Right ventricle myocardium inferior (tissue), 1 donor: ENCODE measurements at places on chromosomes 12 and 14. TPM values are rescaled to one million over a fixed set of nuclear protein-coding genes. Genes with fewer than 3 reads are reported as not detected.

DNA sequence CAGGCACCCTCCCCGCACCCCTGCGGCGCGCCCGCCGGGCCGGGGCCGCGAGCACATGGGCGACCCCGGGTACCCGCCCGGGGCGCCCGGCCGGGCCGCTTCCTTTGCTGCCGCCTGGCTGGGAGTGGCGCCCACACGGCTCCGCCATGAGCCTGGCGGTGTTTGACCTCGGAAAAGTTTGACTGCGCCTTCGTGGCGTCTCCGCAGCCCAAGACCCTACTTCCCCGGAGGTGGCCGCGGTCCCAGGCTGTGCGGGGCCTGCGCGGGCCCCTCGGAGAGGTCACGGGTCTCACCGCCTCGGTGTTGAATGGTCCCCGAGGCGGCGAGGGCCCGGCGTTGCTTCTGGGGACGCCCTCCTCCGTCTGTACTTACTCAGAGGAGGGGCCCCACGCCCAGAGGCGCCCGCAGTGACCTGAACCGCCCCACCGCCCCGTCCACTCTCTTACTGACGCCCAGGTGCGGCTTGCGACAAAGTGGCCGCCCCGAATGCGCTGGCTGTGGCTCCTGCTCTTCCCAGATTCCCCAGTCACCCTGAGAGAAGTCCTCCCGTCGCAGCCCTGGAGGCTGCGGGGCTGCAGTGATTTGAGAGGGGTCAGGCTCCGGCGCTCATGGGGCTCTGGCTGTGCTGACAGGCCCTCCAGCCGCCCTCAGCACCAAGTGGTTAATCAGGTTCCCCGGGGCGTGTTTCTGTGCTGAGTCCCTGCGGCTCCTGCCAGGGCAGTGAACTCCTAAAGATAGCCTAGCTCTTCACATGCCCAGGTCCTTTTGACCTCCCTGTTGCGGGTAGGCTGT, 5.8 kb downstream of the KMT5A start:
- DNase-seq, result no peak

- no peak for DNase-seq
Observed at GRCh38 chr14:88599761-88600439, 37.1 kb downstream of the ZC3H14 start.

DNA sequence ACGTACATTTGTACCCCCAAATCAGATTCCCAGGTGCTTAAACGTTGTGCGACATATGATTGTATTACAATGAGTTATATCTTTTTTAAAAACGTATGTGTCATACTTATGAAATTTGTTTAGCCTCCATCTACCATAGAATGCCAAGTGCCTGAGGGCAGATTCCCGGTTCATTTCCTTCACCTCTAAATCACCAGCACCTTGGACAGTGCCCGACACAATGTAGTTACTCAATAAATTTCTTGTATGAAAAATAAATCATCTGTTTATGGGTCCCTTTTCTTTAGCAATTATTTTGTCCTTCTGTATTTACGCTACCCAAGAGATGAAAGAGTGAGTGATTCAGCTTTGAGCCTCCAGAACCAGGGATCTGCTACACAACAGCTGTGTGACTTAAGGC, 157.4 kb downstream of the TBX5 start:
- DNase-seq, result no peak

DNA sequence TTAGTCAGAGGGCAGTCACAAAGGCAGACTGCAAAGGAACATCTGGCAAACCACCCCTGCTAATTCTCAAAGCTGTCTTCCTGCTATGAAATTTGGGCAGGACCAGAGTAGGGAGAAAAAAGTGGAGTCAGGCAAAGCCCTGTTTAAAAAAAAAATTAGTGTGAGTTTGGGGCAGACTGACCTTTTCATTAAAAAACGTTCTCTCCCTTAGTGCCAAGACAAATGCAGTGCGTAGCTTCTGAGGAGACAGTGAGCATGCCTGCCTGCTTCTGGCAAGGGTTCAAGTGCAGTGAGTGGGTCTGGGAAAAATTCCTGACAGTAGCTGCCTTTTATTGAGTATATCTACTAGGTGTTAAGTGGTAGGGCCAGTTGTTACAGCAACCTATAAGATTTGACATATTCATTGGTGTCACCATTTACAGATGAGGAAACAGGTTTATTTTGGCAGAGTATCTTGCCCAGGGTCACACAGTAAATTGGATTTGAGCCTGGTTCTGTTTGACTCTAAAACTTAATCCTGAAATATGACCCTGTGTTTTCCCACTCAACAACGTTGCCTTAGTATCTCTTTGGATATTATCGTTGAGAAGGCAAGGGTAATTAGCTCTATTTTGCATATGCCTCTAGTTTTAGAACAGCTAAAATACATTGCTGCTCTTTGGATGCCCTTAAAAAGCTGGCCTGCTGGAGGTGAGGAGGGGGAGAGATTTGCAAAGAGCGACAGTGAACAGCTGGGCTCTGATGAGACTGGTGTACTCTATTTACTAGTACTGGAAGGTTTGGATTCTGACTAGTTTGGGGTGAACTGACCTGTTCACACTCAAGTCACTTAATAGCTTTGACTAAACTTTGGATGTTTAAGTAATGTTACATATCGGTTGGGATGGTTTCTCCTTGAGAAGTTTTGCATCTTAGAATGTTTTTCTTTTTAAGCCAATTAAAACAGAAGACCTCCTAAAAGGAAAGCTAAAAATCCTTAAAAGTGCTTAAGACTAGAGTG, 72.8 kb downstream of the PAPOLA start:
- DNase-seq, result no peak

DNA sequence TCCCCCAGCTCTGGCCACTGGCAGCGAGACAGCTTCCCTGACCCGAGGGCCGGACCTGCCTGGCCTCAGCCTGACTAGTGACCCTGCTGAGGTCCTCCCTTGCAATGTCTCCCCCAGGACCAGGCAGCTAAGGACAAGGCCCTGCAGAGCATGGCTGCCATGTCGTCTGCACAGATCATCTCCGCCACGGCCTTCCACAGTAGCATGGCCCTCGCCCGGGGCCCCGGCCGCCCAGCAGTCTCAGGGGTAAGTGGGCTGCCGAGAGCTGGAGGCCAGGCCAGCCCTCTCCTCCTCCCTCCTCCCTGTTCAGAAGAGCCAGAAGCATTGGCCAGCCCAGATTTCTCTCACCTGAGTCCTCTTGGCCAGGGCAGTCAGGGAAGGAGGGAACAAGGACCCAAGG, 58.1 kb downstream of the TEAD4 start:
- no peak for DNase-seq

- no peak for DNase-seq
Observed at GRCh38 chr12:130706885-130707570, 9.1 kb downstream of the RIMBP2 start.

DNA sequence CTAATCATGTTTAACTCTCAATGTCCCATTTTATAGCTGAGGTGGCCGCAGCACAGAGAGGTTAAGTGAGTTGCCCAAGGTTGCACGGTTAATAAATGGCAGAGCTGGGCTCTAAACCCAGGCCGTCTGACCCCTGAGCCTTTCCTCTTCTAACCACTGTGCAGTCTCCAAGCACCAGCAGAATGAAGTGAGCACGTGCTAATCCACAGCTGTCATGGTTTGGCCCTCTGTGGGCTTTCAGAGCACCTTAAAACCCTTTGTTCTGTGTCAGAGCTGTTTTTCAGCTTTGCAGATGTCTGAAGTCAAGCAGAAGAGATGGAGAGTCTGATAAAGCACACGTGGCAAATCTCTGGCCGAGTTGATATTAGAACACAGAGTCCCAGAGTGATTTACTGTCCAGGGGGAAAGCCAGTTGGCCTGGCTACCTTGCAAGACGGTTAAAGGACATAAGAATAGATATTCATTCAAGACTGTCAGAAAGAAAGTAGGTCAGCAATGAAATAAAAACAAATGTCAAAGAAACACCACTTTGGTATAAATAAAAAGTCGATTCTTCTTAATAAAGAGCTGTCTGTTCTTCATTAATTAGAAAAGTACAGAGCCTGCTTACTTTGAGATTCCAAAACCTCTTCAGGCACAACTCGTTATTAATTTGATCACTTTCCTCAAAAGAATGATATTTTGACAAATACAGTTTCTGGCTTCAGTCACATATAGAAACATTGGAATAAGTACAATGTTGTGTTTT, 107.3 kb downstream of the CRADD start:
- DNase-seq, result no peak

DNA sequence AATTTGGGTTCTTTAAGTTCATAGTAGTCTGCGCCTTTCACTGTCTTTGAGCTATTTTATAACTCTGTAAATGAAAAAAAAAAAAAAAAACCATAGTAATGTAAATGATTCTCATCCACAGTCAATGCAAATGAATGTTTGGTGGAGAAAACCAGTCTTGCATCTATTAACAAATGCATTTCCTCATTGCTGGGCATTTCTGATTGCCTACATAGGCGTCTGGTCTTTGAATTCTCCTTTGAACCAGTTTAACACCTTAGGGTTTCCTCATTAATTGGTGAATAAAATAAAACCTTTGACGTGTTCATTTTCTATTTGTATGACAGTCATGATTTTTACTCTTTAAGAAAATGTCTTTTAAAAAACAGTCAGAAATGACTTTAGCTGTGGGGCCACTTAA, 114.8 kb downstream of the C12orf75 start:
- DNase-seq, result no peak

GRCh38 chr14:79649856-79650255, 561.4 kb downstream of the DIO2 start:
- DNase-seq, result no peak

ACOT6 gene
- total RNA-seq, result not detected

PLD4 gene
- not detected for total RNA-seq

TDRD9 gene
- 2.5 TPM for total RNA-seq

SDS gene
- total RNA-seq, result not detected

ANO2 gene
- total RNA-seq, result 19.5 TPM
